ENCODE measurements at places on chromosomes 6 and 20.
A peak's percentile ranks its signal among the peaks of the same experiment; 100 is the strongest.

DNA sequence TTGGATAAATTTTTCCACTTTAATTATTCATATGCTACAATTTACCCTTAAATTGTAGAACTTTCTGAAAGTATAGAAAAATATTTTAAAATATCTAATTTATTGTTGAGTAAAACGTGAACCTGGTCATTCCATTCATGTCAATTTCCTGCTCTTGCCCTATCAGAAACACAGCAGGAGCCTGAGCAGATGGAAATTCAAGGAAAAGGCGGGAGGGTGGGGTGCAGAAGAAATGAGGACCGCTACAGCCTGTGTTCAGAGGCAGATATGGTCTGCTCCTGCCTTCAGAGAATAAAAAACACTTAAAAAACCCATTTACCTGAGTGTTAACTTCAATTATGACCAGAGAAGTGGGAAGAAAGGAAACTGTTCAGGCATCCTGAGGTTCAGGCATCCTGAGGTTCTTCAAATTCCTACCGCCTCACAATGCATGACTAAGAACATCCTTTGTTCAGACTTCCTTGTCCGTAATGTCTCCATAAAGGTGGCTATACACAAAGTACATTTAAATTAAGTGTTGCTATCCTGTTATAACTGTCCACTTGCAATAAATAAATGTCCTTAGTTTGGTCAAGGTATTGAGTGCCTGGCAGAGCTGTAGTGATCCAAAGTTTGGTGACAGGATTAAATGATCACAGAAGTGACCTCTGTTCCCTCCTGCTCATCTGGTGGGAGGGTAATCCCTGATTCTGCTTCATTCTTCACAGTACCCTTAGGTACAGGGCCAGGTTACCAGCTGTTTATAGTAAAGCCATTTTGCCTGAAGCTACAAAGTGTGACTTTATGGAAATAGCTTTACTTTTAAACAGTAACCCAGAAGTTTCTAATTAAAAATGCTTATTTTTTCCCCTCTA, 109.1 kb downstream of the MAN1A1 start:
- no peak for DNase-seq

DNA sequence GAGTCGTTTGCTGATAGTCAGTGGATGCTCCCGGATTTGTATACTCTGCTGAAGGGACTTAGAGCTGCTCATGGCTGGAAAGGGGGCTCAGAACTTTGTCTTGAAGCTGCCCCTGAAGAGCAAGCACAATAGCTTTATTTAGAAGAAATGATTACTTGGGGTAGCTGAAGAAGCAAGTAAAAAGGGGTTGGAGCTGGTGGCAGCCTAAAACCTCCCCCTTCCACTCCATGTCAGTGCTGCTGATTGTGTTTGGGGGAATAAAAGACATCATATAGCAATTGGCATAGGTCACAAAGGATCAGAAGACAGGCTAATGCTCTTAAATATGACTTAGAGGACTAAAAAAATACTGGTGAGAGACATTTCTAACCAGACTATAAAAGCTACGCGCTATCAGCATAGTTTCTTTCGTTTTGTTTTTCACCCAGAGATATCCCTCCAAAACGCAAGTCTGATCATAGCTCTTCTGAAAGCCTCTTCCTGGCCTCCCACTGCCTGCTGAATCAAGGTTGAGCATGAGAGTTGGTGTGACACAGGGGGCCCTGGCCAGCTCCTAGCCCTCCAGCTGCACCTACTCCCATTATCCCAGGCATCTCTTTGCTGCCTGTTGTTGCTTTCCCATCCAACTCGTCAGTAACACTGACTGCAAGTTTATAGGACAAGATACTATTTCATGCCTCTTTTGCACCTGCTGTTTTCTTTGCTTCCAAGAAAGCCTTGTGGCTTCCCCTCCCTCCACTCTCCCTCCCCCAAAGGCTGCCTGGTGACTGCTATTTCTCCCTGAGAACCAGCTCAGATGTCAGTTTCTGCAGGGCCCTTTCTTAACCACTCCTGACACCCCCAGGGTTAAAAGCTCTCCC, 33.9 kb upstream of the SGK1 start:
- DNase-seq, result no peak

DNA sequence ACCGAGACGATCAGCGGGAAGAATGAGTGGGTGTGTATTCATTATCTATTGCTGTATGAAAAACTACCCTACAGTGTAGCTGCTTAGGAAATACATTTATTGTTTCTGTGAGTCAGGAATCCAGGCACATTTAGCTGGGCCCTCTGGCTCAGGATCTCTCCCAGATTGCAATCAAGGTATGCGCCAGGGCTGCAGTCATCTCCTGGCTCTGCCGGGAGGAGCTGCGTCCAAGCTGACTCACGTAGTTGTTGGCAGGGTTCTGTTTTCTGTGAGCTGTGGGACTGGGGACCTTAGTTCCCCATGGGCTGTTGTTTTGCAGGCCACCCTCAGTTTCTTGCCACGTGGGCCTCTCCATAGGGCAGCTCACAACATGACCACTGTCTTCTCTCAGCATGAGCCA, 68.2 kb upstream of the FUCA2 start:
- no peak for DNase-seq

- DNase-seq, result peak; percentile 80
These were observed 1.2 kb downstream of the FOXO3 start for GRCh38 chr6:108561742-108562502.

DNA sequence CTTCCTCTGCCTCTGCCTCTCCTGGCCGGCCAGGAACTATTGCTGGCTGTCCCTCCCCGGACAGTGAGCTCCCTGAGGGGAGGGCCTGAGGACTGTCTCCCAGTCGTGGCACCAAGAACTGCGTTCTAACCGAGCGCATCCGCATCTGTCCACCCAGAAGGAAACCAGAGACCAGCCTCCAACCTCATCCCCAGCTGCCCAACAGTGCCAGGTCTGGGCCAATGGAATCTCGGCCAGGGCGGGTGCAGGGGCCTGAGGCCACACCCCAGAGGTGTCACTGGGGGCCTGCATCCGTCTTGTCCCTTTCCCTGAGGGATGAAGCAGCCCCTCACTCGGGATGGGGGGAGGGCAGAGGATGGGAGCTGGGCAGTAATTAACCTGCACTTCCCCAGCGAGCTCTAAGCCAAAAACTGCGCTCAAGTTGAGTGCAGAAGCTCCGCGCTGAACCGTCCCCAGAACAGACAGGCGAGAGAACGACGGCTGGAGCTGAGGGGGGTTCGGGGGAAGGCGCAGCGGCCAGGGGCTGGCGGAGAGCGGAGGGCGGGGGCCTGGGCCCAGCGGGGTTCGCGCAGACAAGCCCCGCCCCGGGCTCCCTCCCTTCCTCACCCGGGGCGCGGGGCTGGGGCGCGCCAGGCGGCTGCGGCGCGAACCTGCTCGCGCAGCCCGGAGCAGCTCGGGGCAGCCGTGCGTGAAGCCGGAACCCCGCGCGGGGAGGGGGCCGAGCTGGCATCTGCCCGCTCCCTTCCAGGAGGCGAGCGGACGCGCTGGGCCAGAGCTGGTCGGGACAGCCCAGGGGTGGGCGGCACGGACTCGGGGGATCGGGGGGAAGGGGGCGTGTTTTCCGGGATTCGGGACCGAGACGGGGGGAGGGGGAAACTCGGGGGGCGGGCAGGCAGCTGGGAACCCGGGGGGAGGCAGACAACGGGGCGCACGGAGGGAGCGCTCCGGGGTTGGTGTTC, 1.4 kb downstream of the TFEB start:
- peak; percentile 88 for DNase-seq

GRCh38 chr20:60579941-60580515, 621.8 kb downstream of the CDH26 start:
- no peak for DNase-seq

DNA sequence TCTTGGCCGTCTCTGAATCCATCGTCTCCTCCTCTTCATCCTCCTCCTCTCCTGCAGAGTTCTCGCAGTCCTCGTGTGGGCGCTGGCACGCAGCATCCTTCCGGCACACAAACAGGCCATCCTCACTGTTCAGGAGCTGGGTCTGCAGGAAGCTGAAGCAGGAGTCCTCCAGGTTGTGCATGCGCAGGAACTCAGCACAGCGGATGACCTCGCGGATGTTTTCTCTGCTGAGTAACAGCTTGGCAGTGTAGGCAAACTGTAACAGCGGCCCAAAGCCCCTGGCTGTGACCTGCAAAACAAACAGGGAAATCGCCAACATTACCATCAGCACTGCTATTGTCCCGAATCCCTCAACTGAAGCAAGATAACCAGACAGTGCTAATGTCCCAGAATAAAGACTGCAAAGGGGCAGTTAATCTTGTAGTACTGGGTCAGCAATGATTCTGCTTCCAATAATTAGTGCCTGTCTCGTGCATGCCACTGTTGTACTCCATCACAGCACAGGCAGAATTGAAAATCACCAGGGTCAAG, 57.4 kb downstream of the GJA10 start:
- no peak for DNase-seq

DNA sequence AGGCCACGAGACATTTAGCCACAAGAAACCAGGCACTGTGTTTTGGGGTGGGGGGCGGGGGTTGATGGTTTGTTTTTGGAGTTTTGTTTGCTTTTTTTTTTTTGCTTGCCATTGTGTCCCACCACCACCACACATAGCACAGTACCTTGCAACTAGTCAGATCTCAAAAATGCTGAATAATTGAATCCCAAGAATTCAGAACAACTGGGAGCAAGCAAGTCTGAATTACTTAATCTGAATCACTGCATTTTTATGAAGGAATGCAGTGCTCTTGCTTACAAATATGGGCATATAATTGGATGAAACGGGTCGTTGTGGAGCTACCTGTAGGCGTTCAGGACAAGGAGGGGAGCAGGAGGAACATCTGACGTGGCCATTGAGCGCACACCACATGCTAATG, 151.5 kb upstream of the CDYL start:
- DNase-seq, result no peak

DNA sequence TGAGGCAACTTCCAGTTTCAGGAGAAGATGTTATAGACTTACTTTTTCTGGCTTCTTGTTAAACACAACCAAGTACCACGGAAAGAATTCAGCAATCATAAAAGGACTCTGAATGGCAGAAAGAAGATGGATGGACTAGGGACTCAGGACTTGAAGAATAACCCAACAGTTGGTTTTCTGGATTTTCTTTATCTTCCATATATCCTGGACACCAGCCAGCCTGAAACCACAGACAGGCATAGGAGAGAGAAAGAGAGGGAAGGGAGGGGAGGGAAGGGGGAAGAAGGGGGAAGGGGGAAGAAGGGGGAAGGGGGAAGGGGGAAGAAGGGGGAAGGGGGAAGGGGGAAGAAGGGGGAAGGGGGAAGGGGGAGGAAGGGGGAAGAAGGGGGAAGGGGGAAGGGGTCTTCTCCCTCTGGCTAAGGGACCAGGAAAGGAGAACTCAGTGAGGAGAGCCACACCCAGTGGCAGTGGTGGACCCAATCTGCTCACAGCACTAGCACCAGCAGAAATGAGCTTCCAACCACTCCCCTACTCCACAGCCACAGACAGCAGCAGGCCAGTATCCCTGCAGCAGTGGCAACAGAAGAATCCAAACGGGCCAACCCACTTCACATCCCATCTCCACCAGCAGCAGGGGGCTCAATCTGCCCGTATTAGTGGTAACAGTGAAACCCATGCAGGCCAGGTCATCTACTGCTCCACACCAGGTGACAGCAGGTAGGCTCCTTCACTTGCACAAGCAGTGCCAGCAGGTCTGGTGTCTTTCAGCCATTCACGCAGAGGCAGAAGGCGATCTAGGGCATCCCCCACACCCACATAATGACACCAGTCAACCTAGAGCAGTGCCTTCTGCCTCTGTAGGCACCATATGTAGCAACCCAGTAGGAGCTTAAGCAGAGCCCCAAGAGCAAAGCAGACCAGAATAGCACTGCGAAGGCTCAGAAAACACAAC, 78.6 kb downstream of the TRMT6 start:
- no peak for DNase-seq

GRCh38 chr6:42963855-42964605, 3.5 kb downstream of the GNMT start:
- peak; percentile 50 for DNase-seq

- no peak for DNase-seq
These were observed 112.5 kb upstream of the QKI start for GRCh38 chr6:163301726-163302635.

DNA sequence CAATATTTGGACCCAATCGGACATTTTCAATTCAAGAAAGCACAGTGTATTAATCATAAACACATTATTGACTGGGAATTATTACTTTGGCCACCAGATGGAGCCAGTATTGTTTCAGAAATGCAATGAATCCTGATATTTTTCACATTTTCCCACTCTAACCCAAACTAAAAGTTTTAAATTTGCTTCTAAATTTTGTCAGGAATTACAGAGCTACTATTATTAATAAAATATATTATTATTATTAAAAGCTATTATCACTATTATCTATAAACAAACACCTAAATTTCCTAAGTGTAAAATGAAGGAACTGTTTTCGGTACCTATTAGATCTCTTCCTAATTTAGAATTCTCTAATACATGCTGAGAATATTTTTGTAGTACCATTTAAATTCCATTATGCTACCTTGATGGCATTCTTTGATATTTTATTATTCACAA, 245.3 kb downstream of the OGFRL1 start:
- DNase-seq, result peak; percentile 43

DNA sequence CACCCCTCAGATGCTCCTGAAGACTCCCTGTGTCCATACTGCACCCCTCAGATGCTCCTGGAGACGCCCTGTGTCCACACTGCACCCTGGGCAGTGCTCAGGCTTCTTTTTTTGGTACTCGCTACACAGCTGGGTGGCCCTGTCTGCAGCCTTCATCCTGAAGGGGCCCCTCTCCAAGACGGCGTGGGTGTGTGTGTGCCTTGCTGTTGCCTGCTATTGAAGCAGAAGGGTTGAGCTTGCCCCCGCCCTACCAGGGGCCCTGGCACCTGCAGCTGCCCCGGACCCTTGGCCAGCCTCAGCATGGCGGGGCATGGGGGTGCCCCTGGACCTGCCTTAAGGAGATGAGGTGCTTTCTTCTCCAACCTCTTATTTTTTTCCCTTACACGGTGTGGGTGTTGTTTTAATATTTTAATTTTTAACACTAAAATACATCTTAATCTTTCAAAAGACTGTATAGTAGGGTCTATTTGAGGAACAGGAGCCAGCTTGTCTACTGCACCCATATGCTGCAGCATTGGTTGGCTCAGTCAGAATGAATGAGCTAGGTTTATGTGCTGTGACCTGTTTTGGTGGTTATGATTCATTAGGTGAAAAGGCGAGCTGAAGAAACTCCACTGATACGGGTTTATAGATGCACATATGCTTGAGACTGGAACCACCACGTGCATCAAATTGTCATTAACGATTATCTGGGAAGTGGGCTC, 135.9 kb downstream of the AGPAT4 start:
- no peak for DNase-seq
